ENCODE measurements at places on chromosomes 1 and 21.
A peak's percentile ranks its signal among the peaks of the same experiment; 100 is the strongest.

DNA sequence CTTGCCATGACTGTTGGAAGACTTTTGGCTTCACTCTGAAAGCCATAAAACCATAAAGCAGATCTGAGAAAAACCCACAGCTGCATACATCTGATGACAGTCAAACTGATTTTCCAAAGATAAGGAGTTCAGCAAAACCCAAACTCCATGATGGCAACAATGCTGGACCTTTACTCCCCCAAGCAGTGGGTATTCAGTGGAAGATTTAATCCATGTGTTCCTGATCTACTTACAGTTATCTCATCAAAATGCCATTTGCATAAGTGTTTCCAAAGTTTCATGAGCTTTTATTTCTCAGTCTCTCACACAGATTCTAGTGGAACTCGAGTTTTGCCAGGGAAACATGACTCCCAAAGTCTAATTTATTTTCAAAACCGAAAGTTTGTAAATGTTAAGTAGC lies 184.9 kb downstream of the ZC3H11B start:
- no peak overlapping the region for H3K4me3 ChIP-seq
- DNase-seq: no peak
- H3K27ac ChIP-seq: no peak overlapping the region
- H3K4me1 ChIP-seq: no peaks in the 10 kb centered on the region
- H3K36me3 ChIP-seq: no peaks in the 10 kb centered on the region

GRCh38 chr1:161495490-161495889 lies 9.8 kb upstream of the FCGR2A start:
- DNase-seq: no peak
- no peaks in the 10 kb centered on the region for H3K36me3 ChIP-seq
- H3K4me3 ChIP-seq: no peak overlapping the region

DNA sequence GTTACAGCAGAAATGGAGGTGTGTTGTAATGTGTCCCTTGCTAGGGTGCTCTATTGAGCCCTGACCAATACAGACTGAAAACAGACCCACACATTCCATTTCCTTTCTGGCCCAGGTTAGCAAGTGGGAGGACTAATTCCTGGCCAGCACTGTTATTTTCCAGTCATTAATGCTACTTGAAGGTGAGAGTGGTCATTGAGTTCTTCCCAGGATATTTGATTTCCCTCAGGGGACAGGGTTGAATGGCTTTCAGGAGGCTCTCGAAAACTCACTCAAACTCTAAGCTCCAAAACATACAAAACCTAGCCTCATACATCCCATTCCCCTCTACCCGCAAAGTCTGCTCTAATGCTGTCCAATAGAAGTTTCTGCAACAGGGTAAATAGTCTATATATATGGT lies 6.2 kb downstream of the LRRC52 start:
- H3K36me3 ChIP-seq: no peaks in the 10 kb centered on the region
- H3K27me3 ChIP-seq: no peaks in the 10 kb centered on the region
- no peak overlapping the region for H3K4me3 ChIP-seq
- H3K4me1 ChIP-seq: no peaks in the 10 kb centered on the region
- H3K27ac ChIP-seq: no peak overlapping the region
- DNase-seq: no peak

- H3K36me3 ChIP-seq: no peaks in the 10 kb centered on the region
- no peaks in the 10 kb centered on the region for H3K27me3 ChIP-seq
- H3K4me3 ChIP-seq: no peak overlapping the region
- H3K4me1 ChIP-seq: peaks cover 36% of the 10 kb centered on the region
These were observed 647.4 kb downstream of the USP25 start for GRCh38 chr21:16377120-16377658.

DNA sequence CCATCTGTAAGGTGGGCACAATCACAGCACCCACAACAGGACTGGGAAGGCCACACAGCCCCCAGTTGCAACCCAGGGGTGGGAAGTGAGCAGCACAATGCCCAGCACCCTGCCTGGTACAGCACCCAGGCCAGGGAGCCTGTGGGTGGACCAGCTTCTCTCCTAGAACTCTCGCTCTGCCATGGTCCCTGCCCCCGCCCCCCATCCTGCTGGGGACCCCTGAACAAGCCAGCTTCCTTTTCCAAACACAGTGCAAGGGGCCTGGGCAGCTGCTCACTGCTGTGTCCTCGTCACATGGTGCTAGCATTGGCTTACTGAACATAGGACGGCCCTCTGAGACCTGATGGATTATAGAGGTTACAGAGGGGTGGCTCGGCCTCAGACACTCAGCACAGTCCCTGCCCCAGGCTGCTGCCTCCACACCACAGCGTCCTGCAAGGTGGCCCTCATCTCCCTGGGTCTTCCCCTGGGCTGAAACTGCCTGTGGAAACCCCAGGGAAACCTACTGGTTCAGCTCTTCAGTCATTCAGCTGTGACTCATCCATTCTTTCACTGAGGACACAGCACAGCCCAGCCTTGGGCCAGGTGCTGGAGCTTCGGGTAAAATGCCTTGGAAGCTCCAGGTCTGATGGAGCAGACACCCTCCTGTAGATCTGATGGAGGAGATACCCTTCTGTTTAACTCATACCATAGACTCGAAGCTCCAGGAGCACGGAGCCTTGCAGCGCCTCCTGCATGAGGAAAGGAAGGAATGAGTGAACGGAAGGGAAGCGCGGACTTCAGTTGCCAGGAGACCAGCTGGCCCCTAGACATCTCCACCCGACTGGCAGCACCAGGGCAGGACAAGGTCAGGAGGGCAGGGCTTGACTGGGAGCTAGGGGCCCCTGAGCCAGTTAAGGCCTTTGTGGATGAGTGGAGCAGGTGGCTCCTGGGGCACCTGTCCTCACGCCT lies 8.1 kb upstream of the PRDM16 start:
- no peak overlapping the region for H3K4me3 ChIP-seq
- DNase-seq: no peak
- H3K4me1 ChIP-seq: peaks cover 35% of the 10 kb centered on the region
- H3K27ac ChIP-seq: no peak overlapping the region
- peaks cover 27% of the 10 kb centered on the region for H3K36me3 ChIP-seq

DNA sequence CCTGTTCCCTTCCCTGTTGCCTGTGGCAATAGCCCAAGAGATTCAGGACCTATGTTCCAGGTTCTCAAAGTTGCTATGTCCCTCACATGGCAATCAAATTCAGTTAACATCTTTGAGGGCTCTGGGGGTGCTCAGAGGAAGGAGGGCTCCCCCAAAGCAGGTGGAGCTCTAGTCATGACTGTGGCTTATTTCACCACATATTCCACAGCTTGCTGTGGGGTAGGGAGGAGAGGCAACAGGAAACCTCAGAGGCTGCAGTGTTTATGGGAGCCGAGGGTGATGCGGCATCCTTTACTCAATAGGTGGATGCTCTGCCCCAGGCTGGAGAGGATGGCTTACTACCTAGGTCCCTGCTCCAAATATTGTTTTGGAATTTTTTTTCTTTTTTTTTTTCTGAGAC lies 1.2 kb upstream of the MKNK1 start:
- peaks cover 26% of the 10 kb centered on the region for H3K36me3 ChIP-seq
- no peak overlapping the region for H3K4me3 ChIP-seq
- peaks cover 39% of the 10 kb centered on the region for H3K4me1 ChIP-seq
- H3K27me3 ChIP-seq: no peaks in the 10 kb centered on the region
- no peak overlapping the region for H3K27ac ChIP-seq

GRCh38 chr21:33388188-33388587 lies 15.0 kb upstream of the IFNGR2 start:
- DNase-seq: no peak
- H3K36me3 ChIP-seq: no peaks in the 10 kb centered on the region
- peaks cover 13% of the 10 kb centered on the region for H3K4me1 ChIP-seq
- no peaks in the 10 kb centered on the region for H3K27me3 ChIP-seq
- no peak overlapping the region for H3K27ac ChIP-seq

GRCh38 chr1:156897078-156897825 lies 3.7 kb downstream of the PEAR1 start:
- H3K4me3 ChIP-seq: peak overlapping the region; percentile 22
- peaks cover 92% of the 10 kb centered on the region for H3K4me1 ChIP-seq
- no peaks in the 10 kb centered on the region for H3K36me3 ChIP-seq
- peak overlapping the region; percentile 97 for H3K27ac ChIP-seq
- no peak for DNase-seq

DNA sequence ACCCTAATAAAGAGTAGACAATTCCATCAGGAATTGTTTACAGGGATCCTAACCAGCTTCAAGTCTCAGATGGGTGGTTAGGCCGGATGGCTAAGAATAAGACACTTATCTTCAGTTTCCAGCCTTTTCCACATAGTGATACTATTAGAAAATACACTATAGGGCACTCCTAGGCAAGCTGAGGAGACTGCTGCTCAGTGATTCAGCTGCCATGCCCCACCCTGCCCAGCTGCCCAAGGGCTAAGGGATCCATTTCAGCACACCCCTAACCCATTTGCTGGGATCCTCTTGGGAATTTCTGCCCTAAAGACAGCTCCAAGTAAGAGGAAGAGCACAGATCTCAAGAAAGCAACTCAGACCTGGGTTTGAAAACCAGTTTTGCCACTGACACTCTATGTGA lies 31.9 kb downstream of the PLPP3 start:
- no peaks in the 10 kb centered on the region for H3K36me3 ChIP-seq
- no peak for DNase-seq
- H3K27ac ChIP-seq: no peak overlapping the region

DNA sequence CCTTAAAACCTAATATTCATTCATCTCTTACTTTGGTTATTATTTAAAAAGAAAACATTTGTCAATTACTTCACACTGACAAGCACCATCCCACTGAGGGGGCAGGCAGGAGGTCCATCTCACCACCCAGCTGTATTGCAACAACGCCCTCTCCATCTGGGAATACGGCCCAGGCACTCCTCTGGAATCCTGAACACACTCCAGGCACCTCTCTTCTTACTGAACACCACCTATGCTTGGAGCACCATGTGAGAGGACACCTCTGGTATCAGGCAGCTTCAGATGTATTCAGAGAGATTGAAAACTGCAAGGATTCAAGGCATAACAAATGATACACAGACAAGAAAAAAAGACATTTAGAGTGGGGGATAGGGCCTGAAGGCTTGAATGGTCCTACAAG lies 147.1 kb downstream of the CACNA1E start:
- no peaks in the 10 kb centered on the region for H3K4me1 ChIP-seq
- DNase-seq: no peak
- H3K27ac ChIP-seq: no peak overlapping the region
- H3K27me3 ChIP-seq: no peaks in the 10 kb centered on the region

GRCh38 chr1:205650241-205650640 lies 18.4 kb upstream of the ELK4 start:
- no peaks in the 10 kb centered on the region for H3K4me1 ChIP-seq
- H3K36me3 ChIP-seq: no peaks in the 10 kb centered on the region
- peaks cover 2% of the 10 kb centered on the region for H3K27me3 ChIP-seq

- H3K27me3 ChIP-seq: no peaks in the 10 kb centered on the region
- H3K4me1 ChIP-seq: no peaks in the 10 kb centered on the region
- H3K4me3 ChIP-seq: no peak overlapping the region
- DNase-seq: no peak
These were observed 48.9 kb downstream of the CAPN8 start for GRCh38 chr1:223616586-223616985.

DNA sequence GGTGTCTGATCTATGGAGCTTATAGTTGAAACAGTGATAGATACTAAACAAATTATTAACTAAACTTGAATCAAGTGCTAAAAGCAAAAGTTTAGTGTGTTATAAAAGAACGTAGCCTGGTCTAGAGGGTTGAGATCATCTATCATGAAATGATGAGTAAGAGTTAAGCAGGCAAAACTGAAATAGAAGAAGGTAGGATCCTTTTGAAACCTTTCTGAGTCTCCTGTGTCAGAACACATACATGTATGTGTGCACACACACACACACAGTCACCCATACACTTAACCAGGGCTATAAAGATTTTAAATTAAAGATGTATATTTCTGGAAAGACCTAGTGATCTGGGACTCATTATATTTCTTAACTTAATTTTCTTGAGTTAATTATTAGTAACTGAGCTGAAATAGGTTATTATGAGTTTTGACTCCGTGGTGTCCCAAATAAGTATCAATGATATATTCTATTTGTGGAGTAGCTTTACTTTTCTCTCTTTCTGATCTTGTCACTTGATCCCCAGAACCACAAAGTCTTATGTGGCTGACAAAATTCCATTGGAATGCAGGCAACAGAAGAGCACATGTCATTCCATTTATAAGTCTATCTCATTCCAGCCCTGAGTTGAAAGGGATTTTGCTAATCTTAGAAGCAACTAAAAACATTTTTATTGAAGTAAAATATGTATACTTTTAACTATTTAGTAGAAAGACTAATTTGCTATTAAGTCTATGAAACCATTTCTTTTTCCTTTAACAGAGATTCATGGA lies 70.7 kb downstream of the PRRX1 start:
- H3K36me3 ChIP-seq: peaks cover 6% of the 10 kb centered on the region
- no peaks in the 10 kb centered on the region for H3K27me3 ChIP-seq
- H3K4me3 ChIP-seq: no peak overlapping the region
- H3K4me1 ChIP-seq: peaks cover 9% of the 10 kb centered on the region
- H3K27ac ChIP-seq: peak overlapping the region; percentile 15

- no peak for DNase-seq
- no peak overlapping the region for H3K27ac ChIP-seq
- H3K4me1 ChIP-seq: no peaks in the 10 kb centered on the region
- no peaks in the 10 kb centered on the region for H3K36me3 ChIP-seq
- H3K27me3 ChIP-seq: no peaks in the 10 kb centered on the region
These were observed 45.7 kb upstream of the DISC1 start for GRCh38 chr1:231580874-231581273.

DNA sequence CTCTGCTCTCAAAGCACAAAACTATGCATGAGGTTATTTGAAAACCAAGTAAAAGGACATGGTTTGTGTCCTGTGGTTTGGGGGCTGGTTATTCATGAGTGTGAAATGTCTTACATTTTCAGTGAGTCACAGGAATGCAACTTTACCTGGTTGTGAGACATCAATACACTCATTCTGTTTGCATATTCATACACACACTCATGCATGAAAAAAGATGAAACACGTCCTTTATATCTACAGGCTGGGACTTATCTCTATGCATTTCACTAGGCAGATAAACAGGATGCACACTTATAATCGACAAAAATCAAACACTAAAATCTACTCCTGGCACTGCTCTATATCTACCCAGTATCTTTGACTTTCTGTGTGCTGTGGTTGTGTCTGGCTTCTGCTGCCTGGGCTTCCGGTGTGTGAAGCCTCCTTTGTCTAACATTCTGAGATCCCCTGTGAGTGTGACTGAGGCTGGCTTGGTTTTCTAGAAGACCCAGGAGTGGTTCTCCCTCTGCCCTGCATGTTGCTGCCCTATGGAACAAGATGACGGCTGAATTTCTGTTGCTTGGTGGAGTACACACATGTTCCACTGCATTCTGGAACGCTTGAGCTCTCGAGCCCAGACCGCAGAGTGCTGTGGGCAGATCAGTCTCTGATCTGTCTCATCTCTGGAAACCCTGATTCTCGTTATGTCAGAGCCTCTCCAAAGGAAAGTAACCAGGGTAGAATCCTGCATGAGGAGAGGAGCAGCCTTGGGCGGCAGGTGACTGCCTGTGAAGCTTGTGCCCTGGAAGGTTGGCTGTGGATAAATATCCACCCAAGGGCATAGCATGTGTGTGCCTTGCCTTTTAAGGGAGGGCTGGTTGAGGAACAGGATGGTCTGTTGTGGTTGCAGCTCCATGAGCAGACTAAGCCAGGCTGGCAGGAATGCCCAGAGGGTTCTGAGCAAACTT lies 19.7 kb upstream of the FASLG start:
- no peaks in the 10 kb centered on the region for H3K36me3 ChIP-seq
- no peak overlapping the region for H3K4me3 ChIP-seq
